Left forelimb (tissue), 1 donor: ENCODE measurements at places on chromosomes 3 and 15.

GRCh38 chr15:96416934-96417759, 86.6 kb downstream of the NR2F2 start:
- DNase-seq: no peak

DNA sequence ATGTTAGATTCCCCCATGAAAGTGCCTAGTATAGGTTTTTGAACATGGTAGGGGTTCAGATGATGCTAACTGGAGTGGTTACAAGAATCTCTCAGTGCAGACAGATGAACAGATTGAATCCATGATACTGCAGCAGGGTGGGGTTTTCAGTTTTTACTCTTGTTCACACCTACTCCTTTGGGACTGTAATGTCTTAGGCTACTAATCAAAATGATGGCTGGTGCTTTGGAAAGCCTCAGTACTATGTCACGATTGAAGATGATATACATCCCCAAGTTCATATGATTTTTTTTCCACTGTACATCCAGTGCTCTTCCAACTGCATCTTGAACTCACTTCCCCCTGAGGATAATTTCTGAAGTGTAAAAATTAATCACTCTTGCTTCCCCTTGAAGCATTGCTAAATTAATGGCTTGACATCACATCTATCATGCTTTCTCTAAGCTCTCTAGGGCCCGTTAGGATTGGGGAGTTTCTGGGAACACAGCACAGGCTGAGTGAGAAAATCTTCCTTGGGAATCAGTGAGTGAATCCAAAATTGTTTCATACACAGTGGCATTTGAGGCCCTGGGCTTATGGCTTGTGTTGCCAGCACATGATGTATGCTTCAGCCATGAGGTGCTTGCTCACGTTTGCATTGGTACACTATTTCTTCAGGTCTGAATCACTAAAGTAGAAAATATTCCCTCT, 115.0 kb upstream of the TPRG1 start:
- no peak for DNase-seq

GRCh38 chr3:125129512-125129997, 73.8 kb upstream of the HEG1 start:
- DNase-seq: no peak

- DNase-seq: no peak
Observed at GRCh38 chr3:119781330-119782198, at the start of gene NR1I2. TSS of gene NR1I2 (plus strand) at chr3:119782101.

DNA sequence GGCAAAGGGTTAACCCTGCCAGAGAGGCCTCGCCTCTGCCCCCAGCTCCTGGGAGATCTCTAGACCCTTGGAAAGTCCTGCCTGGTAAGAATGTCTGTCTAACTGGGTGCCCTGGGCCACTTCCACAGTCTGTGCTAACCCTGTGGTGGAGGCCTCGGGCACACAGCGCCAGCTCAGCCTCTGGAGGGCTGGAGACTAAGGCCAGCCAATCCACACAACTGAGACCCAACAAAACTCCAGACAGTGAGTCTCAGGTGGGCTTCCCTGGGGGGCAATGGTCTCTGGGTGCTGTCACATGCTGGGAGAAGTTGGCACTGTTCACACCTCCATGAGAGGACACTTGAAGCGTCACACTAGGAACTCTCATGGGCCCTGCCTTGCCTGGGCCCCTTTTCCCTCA, 19.5 kb downstream of the ZXDC start:
- DNase-seq: peak; percentile 57

DNA sequence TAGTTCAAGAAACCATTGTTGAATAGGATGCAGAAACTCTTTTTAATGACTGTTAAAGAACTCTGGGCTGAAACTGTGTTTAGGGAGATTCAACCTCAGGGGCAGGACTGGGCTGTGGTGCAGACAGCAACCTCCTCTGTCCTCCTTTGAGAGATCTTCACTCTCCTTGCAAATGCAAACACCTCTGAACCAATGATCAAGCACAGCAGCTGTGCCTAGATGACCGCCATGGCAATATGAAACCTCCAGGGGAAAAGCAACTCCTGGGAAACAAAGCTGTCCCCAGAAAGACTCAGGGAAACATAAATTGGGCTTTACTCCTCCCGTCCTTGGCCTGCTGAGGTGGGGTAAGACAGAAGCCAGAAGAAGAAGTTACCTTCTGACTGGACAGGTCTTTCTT, 52.6 kb downstream of the TBC1D2B start:
- no peak for DNase-seq

GRCh38 chr3:57952208-57952631, 56.0 kb upstream of the FLNB start:
- DNase-seq: peak; percentile 52
